Fibroblast of pulmonary artery (primary cell): ENCODE measurements at places on chromosomes 4 and X.

GRCh38 chrX:38178396-38178795, 42.3 kb downstream of the SRPX start:
- DNase-seq = no peak

- no peak for DNase-seq
These were observed 115.8 kb downstream of the THOC2 start for GRCh38 chrX:123617007-123617406.

GRCh38 chr4:79078339-79078738, 139.1 kb upstream of the PAQR3 start:
- DNase-seq = no peak

DNA sequence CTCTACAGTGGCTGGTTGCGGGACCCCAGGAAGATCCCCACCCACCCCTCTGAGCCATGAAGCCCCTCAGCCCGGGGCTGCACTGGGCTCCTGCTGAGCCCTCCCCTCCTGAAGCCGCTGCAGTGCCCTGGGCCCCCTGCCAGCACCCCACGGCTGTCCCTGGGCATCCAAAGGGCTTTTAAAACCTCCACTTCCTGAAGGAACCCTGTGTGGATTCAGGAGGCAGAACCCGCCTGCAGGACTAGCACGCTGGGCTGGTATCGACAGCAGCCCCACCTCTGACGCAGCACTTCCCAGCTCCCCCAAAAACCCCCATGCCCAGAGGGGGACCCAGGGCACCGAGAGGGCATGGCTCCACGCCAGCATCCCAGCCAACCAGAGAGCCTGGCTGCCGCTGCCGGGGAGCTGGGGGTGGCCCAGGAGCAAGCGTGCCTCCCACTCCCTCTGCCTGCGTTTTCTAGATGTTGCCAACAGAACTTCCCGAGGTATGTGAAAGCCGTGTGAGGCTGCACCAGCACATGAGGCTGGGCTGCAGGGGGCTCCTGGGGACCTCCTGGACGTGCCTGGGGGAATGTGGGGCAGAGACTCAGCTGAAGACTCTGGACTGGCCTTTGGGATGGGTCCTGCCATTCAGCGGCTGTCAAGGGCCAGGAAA, 6.3 kb downstream of the MXD4 start:
- DNase-seq = peak; percentile 70

GRCh38 chrX:39304746-39305145, 503.5 kb downstream of the MID1IP1 start:
- DNase-seq = no peak

DNA sequence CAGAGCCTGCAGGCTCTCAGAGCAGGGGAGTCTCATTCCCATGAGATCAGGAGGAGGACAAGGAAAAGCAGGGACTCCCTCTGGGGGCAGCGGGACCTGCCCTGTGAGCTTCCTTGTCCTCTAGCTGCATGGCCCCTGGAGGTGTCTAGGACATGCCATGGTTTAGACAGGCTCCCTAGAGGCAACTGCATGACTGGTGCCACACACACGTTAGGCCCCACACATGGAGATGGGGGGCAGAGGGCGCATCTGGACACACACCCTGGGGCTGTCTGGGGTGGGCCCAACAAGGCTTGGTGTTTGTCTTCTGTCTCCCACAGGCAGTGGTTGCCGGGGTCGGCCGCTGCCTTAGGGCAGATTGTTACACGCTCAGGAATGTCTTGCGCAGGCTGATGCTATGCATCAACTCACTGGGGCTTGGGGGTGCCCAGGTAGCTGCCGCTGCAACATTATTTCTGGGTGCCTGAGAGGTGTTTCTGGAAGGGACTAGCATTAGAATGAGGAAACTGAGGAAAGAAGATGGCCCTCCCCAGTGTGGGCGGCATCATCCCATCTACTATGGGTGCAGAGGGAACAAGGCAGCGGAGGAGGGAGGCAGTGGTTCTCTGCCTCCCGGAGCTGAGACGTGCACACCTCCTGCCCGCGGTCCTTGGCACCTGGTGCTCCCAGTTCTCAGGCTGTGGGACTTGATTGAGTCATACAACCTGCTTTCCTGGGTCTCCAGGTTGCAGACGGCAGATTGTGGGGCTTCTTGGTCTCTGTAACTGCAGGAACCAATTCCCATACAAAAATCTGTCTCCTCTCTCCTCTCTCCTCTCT, 32.1 kb upstream of the GPR78 start:
- no peak for DNase-seq

DNA sequence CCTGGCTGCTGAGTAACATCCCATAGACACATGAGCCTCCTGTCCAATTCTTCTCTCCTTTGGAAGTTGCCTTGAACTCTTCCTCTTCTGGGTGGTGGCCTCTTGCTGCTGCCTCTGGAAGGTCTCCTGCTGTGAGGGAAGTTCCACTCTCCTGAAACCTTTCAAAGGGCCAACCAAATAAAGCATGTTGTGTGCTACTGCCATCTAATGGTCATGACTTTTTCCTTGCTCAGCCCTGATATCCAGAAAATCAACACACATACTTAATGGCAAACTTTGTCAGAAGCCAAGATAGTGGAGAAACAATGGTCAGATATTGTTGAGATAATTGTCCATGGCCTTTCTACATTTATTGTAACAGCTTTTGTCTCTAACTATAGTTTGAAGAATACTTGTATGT, 19.1 kb upstream of the ZXDA start:
- DNase-seq = peak; percentile 51

DNA sequence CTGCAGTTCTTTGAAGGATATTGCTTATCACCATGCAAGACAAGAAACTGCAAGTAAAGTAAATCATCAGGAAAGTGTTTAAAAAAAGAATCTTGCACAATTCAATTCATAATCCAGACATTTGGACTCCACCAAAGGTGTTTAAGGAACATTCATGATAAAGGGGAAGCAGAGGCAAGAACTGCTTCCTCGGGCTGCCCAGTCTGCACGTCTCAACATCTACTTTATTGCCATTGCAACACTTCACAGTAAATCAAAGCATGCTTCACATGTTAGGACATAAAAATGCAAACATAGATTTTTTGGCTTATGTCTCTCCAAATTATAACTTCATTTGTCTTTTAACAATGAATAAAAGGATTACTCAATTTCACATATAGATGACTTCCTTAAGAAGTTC, 42.5 kb downstream of the MID1 start:
- DNase-seq = no peak

DNA sequence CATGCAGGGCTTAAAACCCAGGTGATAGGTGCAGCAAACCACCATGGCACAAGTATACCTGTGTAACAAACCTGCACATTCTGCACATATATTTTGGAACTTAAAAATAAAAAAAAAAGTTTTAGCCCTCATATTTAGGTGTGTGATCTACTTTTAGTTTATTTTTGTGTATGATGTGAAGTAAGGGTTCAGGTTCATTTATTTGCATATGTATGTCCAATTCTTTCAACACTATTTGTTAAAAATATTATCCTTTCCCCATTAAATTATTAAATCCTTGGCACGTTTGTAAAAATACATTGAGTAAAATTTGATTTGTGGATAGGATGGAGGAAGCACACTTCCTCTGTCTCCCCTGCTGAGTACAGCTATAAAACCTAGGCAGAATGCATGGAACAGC, 12.9 kb downstream of the RAB39B start:
- DNase-seq = no peak

GRCh38 chr4:184416913-184417734, 57.2 kb downstream of the IRF2 start:
- no peak for DNase-seq

DNA sequence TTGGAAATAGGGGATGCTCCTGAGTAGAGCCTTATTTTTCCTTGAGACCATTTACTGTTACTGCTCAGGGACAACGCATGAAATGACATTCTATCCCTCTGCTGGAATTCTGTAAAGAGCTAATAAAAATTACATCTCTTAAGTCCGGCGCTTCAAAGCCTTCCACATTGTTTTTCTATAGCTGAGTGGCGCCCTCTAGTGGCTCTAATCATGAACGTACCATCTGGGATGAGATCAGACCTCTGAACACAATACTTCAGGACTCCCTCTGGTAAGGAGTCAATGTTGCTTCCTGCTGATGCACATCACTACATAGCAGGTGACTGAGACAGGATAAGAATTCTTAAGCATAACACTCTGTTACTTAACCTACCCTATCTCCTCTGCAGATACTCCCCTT, 6.0 kb downstream of the HMGN5 start:
- DNase-seq = peak; percentile 71

DNA sequence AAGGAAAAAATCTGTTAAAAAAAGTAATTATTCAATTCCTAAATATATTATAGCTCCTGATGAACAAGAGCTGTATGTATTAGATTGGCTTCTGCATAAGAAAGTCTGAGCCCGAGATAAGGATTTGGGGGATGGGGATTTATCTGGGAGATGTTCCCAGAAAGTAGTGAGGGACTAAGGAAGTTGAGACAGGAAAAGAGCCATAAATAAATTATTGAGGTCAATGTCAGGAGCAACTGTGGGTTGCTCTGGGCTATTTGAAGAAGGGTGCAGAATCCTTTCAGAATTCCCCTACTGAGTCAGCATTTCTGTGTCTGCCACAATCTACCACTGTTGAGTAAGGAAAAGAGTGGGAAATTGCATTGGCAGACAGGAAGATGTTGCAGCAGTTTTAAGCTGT, 3.1 kb upstream of the TDO2 start:
- DNase-seq = peak; percentile 82

GRCh38 chr4:37540486-37540885, 145.7 kb downstream of the RELL1 start:
- peak; percentile 41 for DNase-seq

GRCh38 chr4:140065393-140065792, 88.6 kb downstream of the MAML3 start:
- DNase-seq = no peak

GRCh38 chr4:2472187-2472586, 3.3 kb downstream of the RNF4 start:
- DNase-seq = peak; percentile 31

GRCh38 chrX:149003863-149004660, 501.0 kb downstream of the IDS start:
- DNase-seq = peak; percentile 36

- DNase-seq = no peak
These were observed 72.7 kb downstream of the ANXA10 start for GRCh38 chr4:168164915-168165548.

DNA sequence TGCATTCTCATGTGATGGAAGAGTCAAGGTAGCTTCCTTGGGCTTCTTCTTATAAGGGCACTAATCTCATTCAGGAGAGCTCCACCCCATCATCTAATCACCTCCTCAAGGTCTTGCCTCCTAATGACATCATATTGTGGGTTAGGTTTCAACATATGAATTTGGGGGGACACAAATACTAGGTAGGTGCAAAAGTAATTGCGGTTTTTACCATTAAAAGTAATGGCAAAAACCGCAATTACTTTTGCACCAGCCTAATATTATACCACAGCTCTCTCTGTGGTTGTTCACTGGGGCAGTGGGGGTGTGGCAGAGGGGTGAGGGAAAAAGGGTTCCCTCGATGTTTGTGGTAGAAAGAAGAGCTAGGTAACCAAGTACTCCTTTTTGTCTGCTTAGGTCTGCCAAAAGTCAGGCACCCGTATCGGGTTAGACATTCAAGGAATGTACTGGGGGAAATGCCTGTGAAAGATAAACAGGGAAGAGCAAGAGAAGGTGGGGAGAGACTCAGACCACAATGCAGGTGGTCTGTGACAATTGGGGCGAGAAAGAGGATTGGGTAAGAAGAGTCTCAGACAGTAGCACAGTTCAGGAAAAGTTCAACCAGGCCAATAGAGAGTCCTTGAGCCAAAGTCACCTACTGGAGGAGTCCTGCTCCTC, 78.9 kb upstream of the MTM1 start:
- DNase-seq = peak; percentile 21

DNA sequence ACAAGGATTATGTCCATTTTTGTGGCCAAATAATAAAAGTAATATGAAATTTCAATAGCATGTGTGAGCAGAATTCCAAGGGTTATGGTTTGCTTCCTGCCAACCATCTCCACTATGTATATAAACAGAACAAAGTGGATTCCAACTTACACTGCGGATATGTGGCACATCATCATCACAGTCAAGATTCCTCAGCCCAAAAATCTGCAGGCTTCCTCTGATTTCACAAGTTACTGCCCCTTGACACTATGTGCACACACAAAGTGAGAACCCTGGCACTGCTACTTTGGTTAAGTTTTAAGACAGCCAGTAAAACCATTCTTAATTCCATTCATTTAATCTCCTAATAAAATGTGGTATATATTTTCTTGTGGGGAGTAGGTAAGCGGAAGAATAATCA, 76.4 kb downstream of the LEF1 start:
- DNase-seq = no peak

GRCh38 chr4:120921456-120922380, 808 bp downstream of the PRDM5 start:
- peak; percentile 72 for DNase-seq

GRCh38 chr4:148444296-148445070, 2.3 kb upstream of the NR3C2 start:
- no peak for DNase-seq

- DNase-seq = peak; percentile 11
These were observed 38.0 kb downstream of the MAGEE2 start for GRCh38 chrX:75746891-75747639.

DNA sequence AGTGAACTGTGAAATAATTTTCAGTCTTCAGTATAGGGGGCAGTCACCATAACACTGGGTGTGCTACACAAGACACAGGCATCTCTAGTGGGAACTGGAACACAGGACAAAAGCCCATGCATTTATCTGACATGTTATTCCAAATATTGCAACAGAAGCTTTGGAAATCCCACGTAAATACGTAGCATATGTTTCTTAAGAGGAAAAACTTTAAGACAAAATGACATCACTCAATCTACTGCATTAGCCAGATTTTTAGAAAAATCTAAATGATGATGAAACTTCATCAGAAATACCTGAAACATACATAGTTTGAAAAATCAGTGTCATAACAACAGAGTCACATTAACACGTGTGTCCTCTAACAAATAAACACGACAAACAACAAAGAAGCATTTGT, 14.5 kb downstream of the SHISA3 start:
- DNase-seq = peak; percentile 89

DNA sequence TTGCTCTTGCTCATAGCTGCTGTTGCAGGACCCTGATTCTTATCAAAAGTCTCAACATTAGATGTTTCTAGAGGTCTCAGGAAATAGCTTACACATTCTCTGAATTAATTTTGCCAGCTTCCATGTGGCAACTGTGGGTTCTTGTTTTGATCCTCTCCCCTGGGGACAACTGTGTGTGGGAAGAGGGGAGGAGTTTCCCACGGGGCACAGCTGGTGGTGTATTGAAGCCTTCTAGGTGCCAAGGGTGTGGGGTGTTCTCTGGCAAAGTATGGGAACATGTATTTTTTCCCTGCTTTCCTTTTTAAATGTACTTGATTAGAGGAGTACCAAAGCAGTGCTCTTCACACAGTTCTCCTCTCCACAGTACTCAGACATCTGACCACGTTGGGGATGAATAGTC, 212.7 kb downstream of the RPA4 start:
- DNase-seq = peak; percentile 0

DNA sequence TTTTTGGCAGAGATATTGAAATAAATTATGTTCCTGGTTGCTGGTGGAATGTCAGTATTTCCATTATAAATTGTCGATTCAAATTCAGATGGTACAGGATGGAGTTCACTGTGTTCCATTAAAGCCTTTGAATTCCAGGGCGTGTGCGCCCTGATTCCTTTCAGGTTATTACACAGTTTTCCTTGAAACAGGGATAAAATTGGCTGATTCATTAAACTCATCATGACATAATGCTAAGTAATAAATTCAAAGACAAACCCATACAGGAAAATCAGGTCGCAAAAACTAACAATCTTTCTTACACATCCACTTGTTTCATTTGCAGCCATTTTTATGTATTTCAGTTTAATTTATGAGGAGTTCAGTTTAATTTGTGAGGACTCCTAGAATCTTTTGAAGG, 51.1 kb downstream of the RWDD4 start:
- DNase-seq = no peak
